Chondrocyte (in vitro differentiated cells): ENCODE measurements at places on chromosomes 3 and 15.

GRCh38 chr3:179898024-179898423 lies 138.7 kb downstream of the PEX5L start:
- no peak for DNase-seq

GRCh38 chr15:31511707-31512310 lies 185.2 kb downstream of the KLF13 start:
- no peak for DNase-seq

DNA sequence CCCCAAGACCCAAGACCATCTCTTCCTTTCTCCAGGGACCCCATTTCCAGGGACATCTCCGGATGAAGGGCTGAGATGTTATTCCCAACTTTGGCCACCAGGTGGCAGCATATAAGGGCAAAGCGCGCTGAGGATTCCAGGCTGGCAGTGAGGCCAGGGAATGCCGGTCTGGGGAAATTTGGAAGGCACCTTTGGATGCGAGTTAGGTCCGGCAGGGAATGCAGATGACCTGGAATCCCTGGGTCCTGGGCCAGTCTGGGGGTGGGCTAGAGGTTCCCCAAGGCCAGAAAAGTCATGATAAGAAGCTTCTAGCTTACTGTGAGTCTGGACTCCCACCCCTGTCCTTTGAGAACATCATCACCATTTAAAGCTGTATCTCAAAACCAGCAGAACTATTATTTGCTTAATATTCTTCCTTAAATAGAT lies 1.6 kb upstream of the CHST13 start:
- DNase-seq, result peak; percentile 65

- no peak for DNase-seq
These were observed 24.2 kb downstream of the SOX2 start for GRCh38 chr3:181735911-181736310.

- peak; percentile 70 for DNase-seq
These were observed 11.4 kb downstream of the FAM107A start for GRCh38 chr3:58565621-58566397.

DNA sequence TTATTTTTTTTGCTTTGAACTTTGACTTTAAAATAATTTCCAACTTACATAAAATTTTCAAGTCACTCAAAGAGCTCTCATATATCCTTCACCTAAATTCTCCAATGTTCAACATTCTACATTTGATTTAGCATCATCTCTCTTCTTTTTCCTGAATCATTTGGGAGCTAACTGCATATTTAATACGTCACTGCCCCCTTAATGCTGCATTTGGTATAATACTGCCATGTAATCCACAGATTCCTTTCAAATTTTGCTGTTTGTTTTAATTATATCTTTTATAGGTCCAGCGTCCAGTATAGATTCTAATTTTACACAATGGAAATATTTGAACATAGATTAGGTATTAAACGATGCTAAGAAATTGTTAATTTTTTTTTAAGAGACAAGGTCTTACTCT lies 2.3 kb upstream of the EIF2AK4 start:
- no peak for DNase-seq

DNA sequence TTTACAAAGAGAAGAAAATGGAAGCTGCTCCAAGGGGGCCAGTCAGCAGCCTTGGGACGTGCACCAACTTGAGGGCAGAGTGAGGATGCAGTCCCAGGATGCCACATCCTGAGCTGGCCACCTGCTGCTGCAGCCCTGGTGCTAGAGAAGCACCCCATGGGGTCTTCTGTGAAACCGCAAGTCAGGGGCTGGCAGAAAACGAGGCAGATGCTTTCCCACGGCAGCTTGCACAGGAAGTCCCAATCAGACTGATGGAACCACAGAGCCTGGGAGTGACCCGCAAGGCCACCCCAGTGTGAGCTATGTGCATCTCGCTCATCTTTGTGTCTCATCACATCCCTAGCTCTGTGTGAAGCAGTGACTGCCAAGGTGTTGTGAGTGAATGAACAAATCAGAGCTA lies 76.5 kb downstream of the NUP210 start:
- no peak for DNase-seq

DNA sequence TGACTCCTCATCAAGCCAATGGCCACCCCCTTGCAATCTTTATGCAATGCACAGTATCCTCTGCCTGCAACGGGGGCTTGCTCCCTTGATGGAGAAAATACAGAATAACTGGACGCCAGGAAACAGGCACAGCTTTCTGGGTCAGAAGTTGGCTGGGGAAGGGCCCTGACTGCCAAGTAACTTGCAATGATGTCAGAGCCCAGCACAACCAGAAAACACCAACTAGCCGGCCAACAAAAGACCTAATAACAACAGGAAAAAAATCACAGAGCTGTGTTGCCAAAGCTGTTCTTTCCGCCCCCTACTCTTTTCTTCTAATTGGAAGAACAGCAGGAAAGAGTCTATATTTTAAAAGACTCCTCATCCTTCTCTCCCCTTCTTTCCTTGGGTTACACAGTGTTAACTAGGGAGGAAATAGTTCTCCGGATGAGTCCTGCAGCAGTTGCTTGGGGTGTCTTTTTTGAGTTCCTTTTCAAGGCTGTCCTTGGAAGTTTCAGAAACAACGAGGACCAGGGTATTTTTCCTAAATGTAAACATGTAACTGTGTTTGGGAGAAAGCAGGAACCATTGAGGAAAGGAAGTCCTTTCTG lies 1.4 kb upstream of the SEMA6D start:
- DNase-seq, result no peak

- no peak for DNase-seq
These were observed 16.0 kb downstream of the LPP start for GRCh38 chr3:188169830-188170455.

DNA sequence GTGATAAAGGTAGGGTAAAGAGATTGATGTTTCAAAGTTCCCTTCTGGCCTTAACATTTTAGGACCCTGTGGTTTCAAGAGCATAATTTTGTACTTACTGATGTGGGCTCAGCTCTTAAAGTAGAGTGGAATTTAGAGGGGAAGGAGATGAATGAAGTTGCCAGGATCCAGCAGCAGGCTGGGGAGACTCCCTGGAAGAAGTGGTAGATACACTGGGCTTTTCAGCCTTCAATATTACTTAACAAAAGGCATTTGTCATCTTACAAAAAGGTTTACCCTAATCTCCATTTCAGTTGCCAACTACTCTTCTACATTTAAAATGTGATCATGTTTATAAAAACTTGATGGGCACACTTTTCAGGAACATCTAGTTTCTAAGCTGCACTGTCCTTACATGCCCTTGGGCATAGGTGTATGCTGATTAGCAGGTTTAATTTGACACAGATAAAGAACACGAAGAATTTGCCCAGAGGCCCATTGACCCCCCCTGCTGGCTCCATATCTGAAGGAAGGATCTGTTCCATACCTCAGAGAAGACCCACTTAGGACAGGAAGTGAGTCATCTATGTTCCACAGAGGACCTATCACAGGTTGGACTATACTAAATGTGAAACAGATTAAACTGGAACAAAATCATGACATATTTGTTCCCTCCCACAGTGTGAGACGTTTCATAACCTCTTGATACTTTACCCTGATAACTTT lies 93.0 kb upstream of the LPP start:
- DNase-seq, result no peak

DNA sequence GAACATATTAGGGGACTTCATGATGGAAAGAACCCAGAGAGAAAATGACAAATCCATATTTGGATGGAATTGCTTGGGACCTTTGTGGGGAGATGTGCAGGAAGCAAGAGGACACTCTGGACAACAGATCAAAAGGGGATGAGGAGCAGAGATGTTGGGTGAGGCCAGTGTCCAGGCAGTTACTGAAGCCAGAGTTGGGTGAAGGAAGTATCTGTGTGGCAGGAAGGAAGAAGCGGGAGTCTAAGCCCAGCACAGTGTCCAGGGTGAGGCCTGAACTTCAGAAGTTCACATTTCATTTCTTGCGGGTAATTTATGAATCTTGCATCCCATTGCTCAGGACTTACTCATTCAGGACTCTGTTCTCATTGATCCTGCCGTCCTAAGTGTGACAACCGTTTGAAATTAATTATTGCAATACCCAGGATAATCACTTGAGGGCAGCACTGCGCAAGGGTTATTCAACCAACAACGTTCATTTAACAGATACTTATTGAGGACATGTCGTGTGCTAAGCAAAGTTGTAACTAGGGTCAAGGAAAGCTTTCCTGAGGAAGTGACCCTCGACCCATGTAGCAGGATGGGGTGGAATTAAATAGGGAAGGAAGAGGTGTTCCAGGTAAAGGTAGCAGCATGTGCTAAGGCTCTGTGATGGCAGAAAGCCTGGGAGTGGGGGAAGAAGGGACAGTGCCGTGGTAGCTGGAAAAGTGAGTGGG lies 61.3 kb upstream of the CMTM8 start:
- DNase-seq, result no peak

DNA sequence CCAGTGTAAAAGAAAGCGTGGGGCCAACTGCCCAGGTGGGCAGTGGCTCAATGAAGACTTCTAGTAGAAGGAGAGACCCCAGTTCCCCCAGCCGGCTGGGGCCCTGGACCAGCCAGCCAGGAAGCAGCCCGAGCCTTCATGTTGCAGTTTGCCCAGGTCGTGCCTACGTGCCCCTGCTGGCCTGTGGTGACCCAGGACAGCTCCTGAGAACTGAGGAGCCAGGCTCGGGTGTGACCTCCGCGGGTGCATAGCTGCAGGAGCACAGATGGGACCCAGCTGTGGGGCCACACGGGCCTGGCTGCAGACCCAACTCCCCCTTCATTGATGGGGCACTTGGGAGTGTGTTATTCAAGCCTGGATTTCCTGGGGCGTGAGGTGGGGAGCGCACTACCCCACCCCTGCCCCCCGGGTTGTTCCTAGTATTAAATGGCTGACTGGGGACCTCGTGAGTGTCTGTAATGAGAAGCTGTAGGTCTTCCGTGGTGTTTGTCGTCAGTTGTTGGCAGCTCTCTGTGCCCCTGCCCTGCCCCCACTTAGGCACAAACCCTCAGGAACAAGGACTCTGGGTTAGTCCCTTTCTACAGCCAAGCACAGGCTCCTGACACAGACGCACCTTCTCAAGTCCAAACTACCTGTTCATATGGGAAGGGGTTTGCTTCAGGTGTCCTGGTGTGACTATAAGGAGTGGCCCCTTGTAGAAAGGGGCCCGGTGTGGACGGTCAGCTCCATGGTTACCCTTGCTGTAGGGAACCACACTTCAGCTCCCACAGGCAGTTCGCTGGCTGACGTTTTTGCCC lies 39.1 kb downstream of the IDH2 start:
- DNase-seq, result no peak

GRCh38 chr3:27483117-27484014 lies 818 bp downstream of the SLC4A7 start:
- no peak for DNase-seq

GRCh38 chr3:38454178-38454883 lies 641 bp downstream of the ACVR2B start:
- no peak for DNase-seq

DNA sequence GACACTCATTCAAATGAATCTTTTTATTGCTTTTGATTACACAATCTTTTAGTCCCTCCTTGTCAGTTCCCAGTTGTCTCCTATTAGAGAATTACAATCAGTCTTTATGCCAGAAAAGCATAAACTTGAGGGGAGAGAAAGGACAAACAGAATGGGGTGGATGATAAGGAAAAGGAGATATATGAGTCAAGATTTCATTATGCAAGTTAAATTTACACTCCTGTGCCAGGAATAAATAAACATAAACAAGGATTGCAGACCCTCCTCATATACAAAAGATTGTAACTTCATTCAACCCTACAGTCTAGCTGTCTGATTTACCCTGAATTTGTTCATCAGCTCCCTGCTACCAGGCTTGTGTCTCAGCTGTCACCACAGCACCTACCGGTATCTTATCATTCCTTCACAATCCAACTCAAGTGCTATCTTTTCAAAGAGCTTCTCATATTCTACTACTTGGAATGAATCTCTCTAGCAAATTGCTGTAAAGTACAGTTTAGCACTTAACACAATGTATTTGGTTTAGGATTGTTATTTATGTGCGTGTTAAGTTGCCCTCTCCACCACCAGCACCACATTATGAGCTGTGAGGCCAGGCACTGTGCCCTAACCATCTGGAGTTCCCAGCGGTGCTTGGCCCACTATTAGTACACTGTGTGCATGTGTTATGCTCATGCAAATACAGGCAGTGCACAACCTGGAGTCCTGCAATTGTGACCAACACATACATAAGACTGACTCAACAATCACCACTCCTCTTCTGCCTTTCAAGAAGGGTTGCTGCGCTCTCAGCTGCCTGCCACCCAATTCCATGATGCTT lies 504.1 kb downstream of the TBL1XR1 start:
- DNase-seq, result no peak

- DNase-seq, result peak; percentile 58
These were observed 34.6 kb upstream of the MAGEF1 start for GRCh38 chr3:184746131-184747120.

DNA sequence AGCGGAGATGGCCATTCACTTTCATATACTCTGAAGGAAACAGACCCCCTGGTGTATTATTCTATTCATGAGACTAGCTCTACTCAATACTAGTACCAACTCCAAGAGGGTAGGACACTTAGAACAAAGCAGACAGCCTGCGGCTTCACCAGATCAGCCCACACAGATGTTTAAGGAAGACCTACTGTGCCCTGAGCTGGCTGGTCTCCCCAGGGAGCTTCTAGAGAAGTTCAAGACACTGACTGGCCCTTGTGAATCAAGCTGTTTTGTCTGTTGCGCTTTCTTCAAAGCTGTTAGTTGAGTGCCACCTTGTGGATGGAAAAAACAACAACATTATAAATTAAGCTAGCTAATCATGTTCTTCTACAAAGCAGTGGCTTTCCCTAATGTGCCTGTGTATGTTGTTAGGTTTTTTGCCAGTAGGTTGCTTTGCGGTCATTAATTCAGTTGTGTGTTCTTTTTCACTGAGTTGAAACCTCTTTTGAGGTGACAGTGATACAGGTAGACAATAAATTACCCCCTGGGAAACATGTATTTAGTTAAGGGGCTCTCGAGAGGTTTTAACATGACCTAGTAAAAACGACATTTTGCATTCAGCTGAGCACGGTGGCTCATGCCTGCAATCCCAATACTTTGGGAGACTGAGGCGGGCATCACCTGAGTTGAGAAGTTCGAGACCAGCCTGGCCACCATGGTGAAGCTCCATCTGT lies 64.2 kb upstream of the MYZAP start:
- no peak for DNase-seq

DNA sequence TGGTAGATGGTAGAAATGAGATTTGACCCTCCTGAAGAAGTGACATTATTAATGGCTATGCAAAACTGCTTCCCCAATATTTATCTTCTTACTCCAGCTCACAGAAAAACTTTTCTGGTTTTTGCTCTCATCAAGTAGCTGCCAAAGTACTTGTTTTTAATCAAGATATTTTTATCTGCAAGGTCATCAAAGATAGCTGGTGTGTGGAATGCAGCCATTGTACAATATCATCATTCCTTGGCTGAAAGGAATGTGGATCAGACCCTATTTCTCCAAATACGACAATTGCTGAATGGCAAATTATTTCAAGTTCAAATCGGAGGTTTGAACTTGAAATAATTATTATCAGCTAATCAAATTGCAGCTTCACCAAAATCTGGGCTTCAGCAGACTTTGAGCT lies 126.9 kb upstream of the SLC7A14 start:
- DNase-seq, result no peak

DNA sequence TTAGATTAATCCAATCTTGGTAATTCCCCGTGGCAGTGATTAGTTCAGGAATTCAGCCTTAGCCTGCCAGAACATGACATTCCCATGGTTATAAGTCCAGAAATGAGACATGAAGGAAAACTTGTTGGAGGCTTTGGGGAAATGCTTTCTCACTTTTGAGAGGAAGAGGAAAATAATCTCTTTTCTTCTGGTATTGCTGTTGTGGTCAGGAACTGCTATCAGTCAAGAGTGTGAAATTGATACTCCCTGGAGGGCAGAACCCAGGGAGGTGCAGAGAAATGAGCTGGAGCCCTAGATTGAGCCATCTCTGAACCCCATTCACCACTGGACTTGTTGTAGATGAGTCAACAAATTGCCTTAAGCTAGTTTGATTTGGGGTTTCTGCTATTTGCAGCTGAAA lies 38.6 kb upstream of the APH1B start:
- DNase-seq, result no peak

- DNase-seq, result no peak
These were observed 28.8 kb downstream of the FHIT start for GRCh38 chr3:61222467-61222866.
